T-helper 17 cell (primary cell): ENCODE measurements at places on chromosomes 3 and 15.

- no peaks in the 10 kb centered on the region for H3K36me3 ChIP-seq
- no peak overlapping the region for H3K4me3 ChIP-seq
- no peak for DNase-seq
- peaks cover 15% of the 10 kb centered on the region for H3K4me1 ChIP-seq
- H3K27ac ChIP-seq: peak overlapping the region; percentile 63
Measured at GRCh38 chr15:63881431-63881830, 47.7 kb upstream of the HERC1 start.

DNA sequence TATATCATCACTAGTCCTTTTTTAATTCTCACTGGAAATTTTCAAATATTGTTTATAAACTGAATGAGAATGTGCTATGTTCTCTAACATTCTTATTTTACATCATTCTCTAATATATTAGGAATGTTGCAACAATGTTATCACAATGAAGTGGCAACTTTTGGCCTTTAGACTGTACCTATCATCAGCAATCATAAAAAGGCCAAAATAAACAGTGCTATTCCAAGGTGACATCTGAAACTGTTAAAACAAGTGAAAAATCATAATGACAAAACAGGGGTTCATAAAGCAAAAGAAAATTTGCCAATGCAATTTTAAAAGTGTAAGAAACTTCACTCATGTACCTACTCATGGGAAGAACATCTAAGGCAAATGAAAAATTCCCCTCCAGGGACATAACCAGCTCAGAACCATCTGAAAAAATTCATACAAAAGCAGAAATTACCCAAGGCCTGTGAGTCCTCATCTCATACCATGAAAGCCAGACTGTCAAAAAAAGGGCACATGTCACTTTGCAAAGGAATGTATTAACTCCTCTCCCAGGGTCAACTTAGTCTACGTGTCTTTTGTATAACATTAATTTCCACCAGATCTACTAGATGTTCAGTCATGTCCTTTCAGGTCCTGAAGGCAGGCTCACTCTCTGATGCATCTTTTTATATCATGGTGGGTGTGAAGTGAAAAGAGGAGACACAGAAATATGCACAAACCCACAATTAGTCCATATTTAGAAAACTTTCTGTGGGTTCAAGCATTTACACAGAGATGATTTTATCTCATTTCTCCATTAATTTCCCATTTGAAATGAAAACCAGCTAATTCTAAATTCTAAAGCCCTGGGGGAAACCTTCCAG lies 211.9 kb downstream of the CBLB start:
- H3K4me3 ChIP-seq: no peak overlapping the region
- peaks cover 8% of the 10 kb centered on the region for H3K36me3 ChIP-seq
- no peaks in the 10 kb centered on the region for H3K4me1 ChIP-seq
- no peak overlapping the region for H3K27ac ChIP-seq

GRCh38 chr15:39852250-39852649 lies 67.8 kb downstream of the GPR176 start:
- H3K36me3 ChIP-seq: no peaks in the 10 kb centered on the region
- H3K27me3 ChIP-seq: peaks cover 17% of the 10 kb centered on the region
- DNase-seq: no peak
- no peaks in the 10 kb centered on the region for H3K4me1 ChIP-seq
- H3K27ac ChIP-seq: no peak overlapping the region
- H3K4me3 ChIP-seq: no peak overlapping the region

- H3K4me1 ChIP-seq: peaks cover 2% of the 10 kb centered on the region
- H3K27me3 ChIP-seq: peaks cover 44% of the 10 kb centered on the region
- no peak overlapping the region for H3K27ac ChIP-seq
- no peak overlapping the region for H3K4me3 ChIP-seq
- no peaks in the 10 kb centered on the region for H3K36me3 ChIP-seq
- DNase-seq: no peak
Measured at GRCh38 chr3:142930463-142930862, 33.0 kb downstream of the PAQR9 start.

DNA sequence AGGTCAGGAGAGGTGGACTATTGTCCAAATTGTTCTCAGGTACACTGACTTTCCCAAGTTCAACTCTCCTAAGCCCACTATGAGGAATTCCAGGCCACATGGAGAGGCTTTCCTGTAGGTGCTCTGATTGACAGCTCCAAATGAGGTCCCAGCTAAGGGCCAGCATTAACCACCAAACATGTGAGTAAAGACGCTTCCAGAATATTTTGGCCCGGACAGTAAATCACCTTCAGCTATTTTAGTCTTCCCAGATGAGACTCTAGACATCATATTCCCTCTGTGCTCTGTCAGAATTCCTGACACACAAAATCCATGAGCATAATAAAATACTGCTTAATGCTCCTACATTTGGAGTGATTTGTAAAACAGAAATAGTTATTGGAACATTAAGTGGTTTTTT lies 135.5 kb downstream of the TGFBR2 start:
- H3K27me3 ChIP-seq: no peaks in the 10 kb centered on the region
- H3K4me3 ChIP-seq: no peak overlapping the region
- H3K27ac ChIP-seq: no peak overlapping the region
- no peak for DNase-seq
- peaks cover 6% of the 10 kb centered on the region for H3K4me1 ChIP-seq

- H3K4me3 ChIP-seq: no peak overlapping the region
- no peaks in the 10 kb centered on the region for H3K36me3 ChIP-seq
- H3K27me3 ChIP-seq: no peaks in the 10 kb centered on the region
- no peaks in the 10 kb centered on the region for H3K4me1 ChIP-seq
Measured at GRCh38 chr3:24548278-24548677, 53.6 kb upstream of the THRB start.

DNA sequence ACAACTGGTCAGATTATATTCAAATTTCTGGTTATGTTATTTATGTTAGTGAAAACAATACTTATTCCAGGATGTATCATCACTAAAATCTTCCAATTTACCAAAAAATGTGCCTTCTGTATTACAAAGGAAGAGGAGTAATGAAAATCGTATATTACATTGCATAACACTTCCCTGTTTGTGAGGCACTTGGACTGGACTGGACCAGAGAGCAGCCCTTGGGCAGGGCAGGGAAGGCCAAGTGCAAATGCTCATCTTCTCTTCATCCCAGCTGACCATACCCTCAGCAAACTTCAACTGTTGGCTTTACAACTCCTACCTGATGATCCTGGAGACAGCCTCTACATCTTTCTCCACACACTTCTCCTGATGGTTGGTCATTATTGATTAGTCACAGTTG lies 285.7 kb upstream of the MME start:
- H3K4me3 ChIP-seq: no peak overlapping the region
- no peaks in the 10 kb centered on the region for H3K27me3 ChIP-seq

DNA sequence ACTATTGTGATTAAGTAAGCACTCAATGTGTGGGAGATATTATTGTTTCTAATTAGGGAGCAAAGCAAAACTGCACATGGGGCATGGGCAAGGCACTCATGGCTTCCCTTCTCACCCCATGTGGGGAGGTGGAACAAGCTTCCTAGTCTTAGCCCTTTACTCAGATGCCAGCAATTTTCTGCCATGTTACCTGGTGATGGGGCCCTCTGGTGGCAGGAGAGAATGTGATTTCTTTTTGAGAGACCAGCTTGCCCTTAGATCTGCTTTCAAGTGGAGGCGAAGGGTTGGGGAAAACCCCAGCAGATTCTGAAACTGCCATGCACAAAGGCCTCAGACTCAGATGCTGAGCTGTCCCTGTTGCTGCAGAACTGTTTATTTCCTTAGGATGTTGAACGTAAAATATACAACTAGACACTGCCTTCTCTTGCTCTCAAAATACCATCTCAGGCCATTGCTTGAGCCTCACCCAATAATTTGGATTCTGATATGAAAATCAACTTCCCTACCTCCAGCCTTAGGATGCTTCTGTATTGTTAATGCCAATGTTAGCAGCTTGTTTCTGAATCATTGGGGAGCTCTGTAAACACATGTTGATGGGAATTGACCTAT lies 130.2 kb upstream of the TPRG1 start:
- no peaks in the 10 kb centered on the region for H3K27me3 ChIP-seq

DNA sequence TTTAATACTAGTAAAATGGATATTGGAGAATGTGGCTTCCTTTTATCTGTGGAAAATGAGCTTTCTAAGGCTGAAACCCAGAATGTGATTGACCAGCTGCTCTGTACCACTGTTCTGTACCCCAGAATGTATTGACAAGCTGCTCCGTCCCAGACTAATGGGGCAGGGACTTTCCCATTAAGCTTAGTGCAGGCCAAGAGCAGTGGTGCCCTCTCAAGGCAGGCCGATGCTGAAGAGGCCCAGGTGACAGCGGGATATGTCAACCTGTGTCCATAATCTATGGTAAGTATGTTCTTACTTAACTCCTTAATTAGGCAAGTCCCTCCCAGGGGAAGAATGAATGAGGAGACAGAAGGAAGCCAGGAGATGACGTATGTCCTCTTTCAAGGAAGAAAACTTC lies 31.1 kb downstream of the SGO1 start:
- DNase-seq: no peak
- H3K27me3 ChIP-seq: no peaks in the 10 kb centered on the region
- no peak overlapping the region for H3K4me3 ChIP-seq
- peaks cover 18% of the 10 kb centered on the region for H3K4me1 ChIP-seq

DNA sequence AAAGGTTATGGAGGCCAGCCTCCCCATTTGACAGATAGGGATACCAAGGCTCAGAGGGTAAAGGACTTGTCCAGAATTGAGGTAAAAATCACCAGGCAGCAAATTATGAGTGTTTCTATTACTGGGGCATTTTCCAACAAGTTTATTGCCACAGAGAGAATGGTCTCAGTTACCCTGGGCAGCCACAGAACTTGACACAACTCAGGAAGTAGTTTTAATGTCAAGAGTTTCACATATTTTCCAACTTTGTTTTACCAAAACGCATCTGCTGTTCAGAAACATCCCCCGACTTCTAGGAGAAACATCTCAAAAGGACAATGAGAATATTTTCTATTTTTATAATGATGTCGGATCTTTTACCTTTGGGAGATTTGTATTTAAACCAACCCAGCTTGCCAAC lies 107.5 kb upstream of the MRPS22 start:
- H3K27me3 ChIP-seq: peaks cover 35% of the 10 kb centered on the region
- no peak overlapping the region for H3K4me3 ChIP-seq
- H3K36me3 ChIP-seq: no peaks in the 10 kb centered on the region
- no peaks in the 10 kb centered on the region for H3K4me1 ChIP-seq
- H3K27ac ChIP-seq: no peak overlapping the region
- no peak for DNase-seq

- H3K36me3 ChIP-seq: no peaks in the 10 kb centered on the region
- no peaks in the 10 kb centered on the region for H3K4me1 ChIP-seq
- no peak for DNase-seq
- peaks cover 5% of the 10 kb centered on the region for H3K27me3 ChIP-seq
Measured at GRCh38 chr15:83477808-83478537, 30.8 kb downstream of the SH3GL3 start.

GRCh38 chr3:18075799-18076198 lies 333.4 kb upstream of the TBC1D5 start:
- no peak overlapping the region for H3K27ac ChIP-seq
- H3K4me1 ChIP-seq: peaks cover 5% of the 10 kb centered on the region
- H3K4me3 ChIP-seq: no peak overlapping the region

DNA sequence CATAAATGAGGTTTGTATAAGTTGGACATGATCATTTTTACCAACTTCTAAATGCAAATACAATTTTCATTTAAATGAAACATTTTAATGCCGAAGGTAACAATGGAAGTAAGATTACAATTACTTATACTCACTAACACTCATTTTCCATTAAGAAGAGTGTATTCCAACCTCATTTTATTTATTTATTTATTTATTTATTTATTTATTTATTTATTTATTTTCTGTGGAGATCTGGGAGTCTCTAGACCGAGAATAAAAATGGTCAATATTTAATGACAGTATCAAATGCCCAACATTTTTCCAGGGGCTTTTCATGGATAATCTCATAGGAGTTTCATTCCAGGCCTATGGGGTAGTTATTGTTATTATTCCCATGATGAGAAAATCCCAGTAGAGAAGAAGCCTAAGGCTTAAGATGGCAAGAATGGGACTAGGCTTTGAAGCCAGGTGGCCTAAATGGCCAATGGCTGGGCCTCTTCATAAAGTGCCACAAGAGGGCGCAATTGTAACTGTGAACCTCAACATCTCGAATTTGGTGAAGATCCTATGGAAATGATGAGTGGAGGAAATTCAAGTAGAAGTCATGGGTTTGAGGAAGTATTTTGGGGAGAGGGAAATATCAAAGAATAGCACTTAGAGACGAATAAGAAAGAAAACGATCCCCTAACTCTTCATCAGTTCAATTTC lies 21.3 kb downstream of the VGLL3 start:
- H3K27me3 ChIP-seq: no peaks in the 10 kb centered on the region
- H3K4me3 ChIP-seq: no peak overlapping the region
- no peak for DNase-seq
- no peaks in the 10 kb centered on the region for H3K36me3 ChIP-seq

DNA sequence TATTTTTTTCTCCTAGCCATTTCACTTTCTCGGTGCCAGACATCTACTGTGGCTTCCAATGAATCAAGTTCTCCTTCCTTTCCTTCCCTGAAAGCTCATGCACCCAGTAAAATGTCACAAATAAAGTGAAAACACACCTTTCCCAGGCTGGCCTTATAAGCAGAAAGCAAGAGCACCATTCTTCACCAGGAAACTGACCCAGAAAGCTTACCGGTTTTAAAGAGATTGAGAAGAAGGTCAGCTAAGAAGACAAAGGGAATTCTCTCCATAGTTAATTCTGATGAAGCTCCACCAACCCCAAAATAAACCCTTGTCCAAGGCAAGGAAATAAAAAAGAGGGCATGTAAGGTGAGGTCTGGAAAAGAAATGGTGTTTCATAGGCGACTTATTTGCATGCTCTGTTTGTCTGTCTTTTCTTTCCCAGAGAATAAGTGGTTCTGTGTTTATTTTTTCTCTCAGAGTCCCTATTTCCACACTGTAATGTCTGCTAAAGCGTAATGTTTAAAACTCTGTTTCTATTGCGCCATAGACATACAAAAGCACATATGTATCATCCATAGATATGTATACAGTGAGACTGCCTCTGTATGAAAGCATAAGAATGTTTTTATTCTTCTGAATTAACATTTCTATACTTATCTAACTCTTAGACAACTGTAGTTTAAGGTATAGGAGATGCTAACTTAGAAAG lies 2.8 kb downstream of the LSAMP start:
- H3K4me3 ChIP-seq: no peak overlapping the region
- no peak for DNase-seq
- H3K27me3 ChIP-seq: no peaks in the 10 kb centered on the region
- H3K27ac ChIP-seq: no peak overlapping the region

- no peaks in the 10 kb centered on the region for H3K27me3 ChIP-seq
- H3K36me3 ChIP-seq: peaks cover 15% of the 10 kb centered on the region
- no peak overlapping the region for H3K4me3 ChIP-seq
- peak overlapping the region; percentile 98 for H3K27ac ChIP-seq
Measured at GRCh38 chr3:141415953-141416352, 47.6 kb downstream of the ZBTB38 start.

- no peak overlapping the region for H3K4me3 ChIP-seq
- H3K27ac ChIP-seq: no peak overlapping the region
- no peaks in the 10 kb centered on the region for H3K4me1 ChIP-seq
- no peak for DNase-seq
Measured at GRCh38 chr3:50164984-50165909, 10.1 kb downstream of the SEMA3F start.

- H3K4me3 ChIP-seq: no peak overlapping the region
- H3K27ac ChIP-seq: no peak overlapping the region
- H3K4me1 ChIP-seq: no peaks in the 10 kb centered on the region
- H3K27me3 ChIP-seq: peaks cover 31% of the 10 kb centered on the region
- no peaks in the 10 kb centered on the region for H3K36me3 ChIP-seq
Measured at GRCh38 chr15:93527374-93528050, 438.5 kb upstream of the RGMA start.
